Right renal pelvis (tissue), 4 donors: ENCODE measurements at places on chromosomes 4 and X.

DNA sequence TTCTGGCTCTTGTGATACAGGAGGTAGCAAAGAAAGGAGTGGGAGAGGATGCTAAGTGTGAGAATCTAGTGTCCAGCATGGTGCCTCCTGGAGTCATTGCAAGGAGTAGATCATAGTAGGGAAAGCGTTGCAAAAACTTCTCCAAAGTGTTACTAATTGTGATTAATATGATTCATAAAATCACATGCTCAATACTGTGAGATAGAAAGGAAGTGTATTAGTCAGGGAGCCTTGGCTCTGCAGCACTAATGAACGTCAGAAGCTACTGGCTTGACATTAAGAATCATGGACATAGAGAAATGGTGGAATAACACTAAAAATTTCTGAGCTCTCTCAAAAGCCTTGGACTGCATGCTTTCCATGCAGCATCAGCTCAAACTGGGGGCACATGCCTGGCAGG is 299.1 kb downstream of the EVC2 start:
- no peak for DNase-seq

- DNase-seq: no peak
Measured at GRCh38 chr4:2141762-2142451, 82.8 kb downstream of the NAT8L start.

DNA sequence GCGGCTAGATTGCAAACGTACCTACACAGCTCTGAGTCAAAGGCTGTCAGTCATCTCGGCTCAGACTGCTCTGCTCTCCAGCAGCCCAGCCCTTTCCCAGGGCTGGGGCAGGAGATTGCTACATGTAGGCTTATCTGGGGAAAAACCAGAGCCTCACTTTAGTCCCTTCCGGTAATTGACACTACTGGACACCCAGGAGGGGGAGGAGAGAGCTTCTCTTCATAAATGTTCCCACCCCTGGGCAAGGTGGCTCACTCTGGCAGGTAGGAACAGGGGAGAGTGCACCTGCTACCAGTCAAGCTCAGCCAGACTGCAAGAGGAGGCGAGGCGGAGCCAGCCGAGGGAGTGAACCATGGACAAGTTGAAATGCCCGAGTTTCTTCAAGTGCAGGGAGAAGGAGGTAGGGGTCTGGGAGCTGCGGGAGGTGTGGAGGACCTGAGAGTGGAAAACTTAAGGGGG is at the start of gene SLC6A14:
TSS of gene SLC6A14 (plus strand) at position 249 of the 459 bp plus-strand sequence. CDS start at position 353, 104 bp downstream.
- no peak for DNase-seq

DNA sequence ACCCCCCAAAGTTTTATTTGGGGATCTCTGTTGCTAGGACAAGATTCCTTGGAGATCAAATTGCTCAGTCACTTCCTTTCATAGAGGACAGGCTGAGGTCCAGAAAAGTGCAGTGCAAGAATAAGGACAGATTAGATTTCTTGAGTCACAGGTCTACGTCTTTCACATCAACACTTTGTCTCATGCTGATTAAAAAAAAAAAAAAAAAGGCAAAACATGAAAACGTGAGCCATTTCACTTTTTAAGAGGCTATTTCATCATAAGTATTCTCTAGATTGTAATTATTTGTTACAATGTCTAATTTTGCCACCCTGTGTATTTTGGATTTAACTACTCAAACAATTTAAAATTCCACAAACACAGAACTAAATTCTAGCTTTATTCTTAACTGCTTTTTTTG is 647.0 kb downstream of the TRAM1L1 start:
- DNase-seq: no peak

- no peak for DNase-seq
Measured at GRCh38 chr4:168154546-168155277, 62.4 kb downstream of the ANXA10 start.

DNA sequence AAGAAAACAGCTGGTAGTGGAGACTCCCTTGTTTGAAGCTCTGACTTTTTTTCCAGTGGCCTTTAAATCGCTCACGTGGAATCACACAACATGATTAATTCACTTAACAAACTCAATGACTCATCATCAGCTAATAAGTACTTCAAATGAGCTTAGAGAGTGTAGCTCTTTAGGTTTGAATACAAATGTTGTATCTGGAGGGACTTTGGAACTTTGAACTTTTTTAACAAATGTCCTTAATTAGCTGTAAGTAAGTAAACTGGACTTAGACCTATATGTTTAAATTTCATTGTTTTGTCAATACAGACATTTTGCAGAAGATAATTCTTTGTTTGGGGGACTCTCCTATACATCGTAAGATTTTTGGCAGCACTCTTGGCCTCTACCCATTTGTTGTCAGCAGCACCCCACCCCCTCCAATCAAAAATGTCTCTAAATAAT is 581.1 kb downstream of the SPRY1 start:
- no peak for DNase-seq

DNA sequence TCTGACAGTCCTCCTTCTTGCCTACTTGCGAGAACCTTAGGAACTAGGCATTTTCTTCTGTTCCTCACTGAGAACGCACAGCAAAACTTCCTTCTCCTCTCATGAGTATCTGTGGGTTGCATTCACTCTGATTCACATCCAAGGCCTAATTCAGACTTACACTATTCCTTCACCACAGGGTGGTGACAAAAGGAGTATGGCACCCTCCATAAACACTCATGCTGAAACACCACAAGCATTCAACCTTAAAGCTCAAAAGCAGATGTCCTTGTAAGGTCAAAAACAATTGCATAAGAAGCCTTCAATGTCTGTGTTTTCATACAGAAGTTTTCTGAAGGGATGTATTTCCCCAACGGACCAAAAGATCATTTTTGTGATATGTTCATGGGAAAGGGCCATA is 147.3 kb downstream of the CORIN start:
- no peak for DNase-seq

GRCh38 chr4:41102414-41103092 is 111.8 kb downstream of the APBB2 start:
- no peak for DNase-seq

DNA sequence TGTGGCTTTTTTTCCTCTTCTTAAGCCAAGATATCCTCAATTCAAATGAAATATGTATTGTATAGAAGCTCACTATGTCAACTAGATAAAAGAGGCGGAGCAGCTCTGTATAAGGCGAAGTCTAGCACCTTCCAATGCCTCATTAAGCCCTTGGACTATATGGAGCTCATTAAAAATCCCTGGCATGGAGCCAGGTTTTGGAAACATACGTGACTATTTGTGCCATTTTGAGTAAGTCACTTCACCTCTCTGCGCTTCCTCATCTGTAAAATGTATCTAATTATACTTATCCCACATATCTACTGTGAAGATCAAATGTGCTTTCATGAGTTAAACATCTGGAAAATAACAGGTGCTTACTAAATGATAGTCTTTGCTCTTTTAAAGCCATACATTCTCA is 57.2 kb downstream of the YIPF6 start:
- no peak for DNase-seq

DNA sequence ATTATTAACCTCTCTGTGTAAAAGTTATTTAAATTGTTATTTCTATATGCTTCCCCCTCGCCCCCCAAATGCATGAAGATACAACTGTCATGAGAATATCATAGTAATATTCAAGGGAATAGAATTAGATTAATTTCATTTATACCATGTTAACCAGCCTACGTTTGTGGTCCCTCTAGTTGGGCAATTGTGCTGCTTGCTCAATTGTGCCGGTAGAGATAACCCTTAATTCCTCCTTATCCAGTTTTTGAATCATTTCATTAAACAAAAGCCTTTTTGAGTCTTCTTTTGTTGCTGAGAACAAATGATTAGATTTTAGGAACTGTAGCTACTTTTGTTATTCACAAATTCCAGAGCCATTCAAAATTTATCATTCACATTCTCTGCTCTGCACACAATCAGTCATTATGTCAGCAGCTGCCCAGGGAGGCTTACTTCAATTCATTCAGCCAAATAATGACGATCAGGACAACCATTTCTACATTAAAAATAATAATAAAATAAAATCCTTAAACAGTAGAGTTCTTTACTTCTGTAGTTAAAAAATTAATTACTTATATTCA is 98.1 kb downstream of the ADGRL3 start:
- DNase-seq: no peak

GRCh38 chr4:78058591-78059523 is 1.7 kb downstream of the FRAS1 start:
- peak; percentile 47 for DNase-seq

- DNase-seq: no peak
Measured at GRCh38 chrX:132837967-132838366, 120.5 kb downstream of the HS6ST2 start.

GRCh38 chrX:47098338-47099094 is 20.3 kb downstream of the RGN start:
- DNase-seq: no peak

DNA sequence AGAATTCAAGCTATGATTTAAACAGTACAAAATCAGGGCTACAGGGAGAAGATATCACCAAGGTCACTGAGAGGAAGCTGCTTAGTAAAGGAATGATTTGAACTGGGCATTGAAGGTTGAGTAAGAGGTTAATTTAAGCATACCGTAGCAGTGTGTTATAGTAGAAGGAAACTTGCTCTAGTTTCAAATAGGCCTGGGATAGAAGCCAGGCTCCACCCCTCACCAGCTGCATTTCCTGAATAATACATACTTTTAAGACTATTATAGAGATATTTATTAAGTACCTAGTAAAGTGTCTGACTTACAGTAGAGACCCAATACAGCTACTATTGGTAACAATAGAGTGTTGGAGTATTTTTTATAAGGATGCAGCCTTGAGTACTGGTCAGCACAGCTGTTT is 118.0 kb upstream of the GLRA2 start:
- no peak for DNase-seq

DNA sequence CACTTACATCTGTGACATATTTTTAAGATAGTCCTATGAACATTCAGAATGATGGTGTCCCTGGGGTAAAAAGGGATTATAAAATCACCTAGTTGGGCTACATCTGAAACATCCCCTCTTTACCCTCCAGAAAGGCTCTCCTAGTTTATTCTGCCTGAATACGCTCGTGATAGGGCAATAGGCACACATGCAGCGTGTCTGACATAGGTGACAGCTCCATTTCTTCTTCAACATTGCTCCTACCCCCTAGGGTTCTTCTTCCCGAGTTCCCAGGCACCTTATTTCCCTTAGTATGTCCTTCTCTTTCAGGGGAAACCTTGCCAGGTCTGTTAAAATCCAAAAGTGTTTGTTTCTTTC is 27.1 kb upstream of the CFAP299 start:
- DNase-seq: no peak

DNA sequence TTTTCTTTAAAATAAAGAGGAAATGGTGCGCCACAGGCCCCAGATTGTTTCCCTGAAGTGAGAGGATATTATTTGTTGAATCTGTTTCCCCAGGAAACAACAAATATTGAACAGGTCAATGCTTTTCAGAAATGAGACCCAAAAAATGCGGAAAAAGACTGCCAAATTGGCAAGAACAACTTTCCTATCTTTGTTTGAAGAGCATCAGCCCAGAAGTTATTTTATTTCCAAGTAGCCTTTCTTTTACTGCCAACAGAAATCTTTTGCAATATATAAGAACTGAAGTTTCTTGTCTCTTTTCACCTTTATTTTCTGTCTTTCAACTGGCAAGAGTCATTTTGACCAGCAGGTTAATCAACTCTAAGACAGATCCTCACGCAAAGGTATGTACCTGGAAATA is at the start of gene SMR3A:
TSS of gene SMR3A (plus strand) at position 301 of the 400 bp plus-strand sequence. CDS start 1,356 bp downstream, outside the sequence.
- DNase-seq: no peak

DNA sequence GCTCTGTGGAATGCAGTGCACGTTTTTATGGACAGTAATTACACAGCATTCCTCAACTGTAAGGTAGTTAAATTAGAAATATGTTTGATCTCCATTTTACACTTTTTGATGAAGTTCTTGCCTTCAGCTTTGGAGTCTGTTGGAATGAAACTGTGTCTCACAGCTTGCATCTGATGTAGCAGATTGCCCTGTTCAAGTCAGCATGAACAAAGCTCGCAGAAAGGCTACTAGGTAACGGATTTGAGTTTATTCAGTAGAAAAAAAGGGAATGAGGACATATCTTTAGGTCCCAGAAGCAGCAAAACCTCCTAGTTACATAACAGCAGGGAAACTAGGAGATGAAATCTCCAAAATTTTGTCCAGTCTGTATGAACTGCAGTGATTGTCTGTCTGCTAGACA is 24.3 kb upstream of the CBLL2 start:
- no peak for DNase-seq

DNA sequence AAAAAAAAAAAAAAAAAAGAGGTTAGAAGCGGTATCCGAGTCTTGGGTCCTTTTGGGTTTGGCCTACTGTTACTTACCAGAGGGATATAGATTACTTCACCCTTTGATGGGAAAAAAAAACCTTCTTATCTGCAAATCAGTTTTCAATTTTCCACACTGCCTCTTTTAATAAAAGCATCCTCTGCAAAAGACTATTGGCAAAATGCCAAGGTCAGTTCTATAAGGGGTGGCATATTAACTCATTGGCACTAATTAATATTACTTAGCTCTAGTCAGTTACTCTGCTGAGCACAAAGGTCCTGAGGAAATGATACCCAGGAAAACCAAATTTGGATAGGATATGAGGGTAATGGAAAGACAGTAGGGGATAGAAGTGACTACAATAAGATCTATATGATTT is 44.3 kb upstream of the MTMR8 start:
- no peak for DNase-seq

DNA sequence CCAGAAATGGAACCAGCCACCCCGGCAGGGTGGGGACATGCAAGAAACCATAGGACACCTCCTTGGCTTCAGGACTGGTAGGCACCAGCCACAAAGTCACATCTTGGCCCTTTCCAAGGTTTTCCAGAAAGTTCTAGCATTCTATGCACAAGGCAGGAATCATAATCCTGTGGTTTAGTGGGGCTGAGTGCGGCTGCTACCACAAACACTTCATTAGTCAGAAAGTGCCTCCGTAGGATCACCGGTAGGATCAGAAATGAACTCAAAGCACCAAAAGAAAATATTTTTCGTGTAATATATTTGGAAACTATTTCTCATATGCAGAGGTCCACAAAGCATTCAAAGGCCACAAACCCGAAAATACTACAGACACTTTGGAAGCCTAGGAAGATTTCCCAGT is 191.7 kb downstream of the PTTG2 start:
- no peak for DNase-seq

GRCh38 chr4:110165382-110166286 is 32.8 kb downstream of the ELOVL6 start:
- no peak for DNase-seq

DNA sequence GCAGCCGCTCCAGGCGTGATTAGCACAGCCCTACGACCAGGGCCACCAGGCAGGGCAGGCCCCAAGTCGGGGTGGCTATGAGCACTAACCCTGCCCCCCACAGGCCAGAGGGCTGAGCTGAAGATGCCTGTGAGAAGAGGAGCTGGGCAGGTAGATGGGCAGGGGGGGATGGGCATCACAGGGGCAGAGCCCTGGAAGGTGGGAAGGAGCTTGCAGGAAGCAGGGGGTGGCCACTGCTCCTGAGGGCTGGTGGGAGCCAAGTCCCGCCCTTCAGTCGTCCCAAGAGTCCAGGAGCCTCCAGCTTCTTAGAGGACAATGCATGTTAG is 7.3 kb upstream of the MXD4 start:
- no peak for DNase-seq

GRCh38 chrX:81278616-81279015 is 76.7 kb downstream of the SH3BGRL start:
- DNase-seq: no peak

DNA sequence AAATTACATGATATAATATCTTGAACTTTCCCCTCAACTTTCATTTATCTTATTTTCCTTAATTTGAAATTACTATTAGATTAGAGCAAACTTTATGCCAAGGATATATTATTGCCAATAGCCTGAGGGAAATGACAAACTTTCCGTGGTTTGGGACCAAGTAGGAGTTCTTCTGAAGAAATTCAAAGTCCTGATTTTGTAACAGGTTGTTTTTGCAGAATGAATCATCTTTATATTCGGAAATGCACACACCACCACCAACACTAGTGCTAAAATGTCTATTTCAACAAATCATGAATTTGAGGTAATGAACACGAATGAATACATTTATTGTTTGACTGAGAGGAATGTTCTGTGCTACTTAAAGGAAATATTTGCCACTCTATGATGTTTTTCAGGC is 226.7 kb downstream of the GRIA2 start:
- DNase-seq: no peak
